ENCODE measurements at places on chromosomes 6 and 20.

DNA sequence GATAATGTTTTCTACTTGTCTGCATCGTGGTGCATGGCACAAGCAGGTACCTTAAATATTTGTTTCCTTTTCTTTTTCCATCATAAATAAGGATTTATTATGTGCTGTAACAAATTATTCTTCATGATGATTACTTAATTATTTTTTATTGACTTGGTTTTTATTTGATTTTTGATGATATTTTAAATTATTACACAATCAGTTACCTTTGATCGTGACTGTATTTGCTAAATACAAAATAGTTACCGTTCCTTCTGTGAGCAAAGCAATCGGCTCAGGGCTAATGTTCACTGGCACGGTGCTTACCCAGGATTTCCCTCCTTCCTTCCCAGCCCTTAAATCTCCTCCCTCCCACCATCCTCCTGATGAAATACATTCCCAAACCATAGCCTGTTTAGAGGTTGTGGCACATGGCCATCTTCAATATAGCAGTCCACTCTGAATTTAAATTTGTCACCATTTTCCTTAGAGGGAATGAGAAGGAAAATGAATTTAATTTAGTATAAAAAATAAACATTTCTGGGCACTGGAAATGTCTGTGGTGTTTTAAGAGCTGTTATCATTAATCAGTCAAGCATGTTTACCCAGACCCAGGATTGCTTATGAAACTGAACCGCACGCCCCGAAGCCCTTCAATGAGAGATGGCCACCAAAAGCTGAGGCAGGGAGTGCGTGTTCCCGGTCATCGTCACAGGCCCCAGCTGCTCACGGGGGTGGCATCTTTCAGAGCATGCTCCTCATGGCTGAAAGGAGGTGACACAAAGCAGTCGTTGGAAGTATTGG is 23.0 kb upstream of the EXOC2 start:
- no peak for DNase-seq

DNA sequence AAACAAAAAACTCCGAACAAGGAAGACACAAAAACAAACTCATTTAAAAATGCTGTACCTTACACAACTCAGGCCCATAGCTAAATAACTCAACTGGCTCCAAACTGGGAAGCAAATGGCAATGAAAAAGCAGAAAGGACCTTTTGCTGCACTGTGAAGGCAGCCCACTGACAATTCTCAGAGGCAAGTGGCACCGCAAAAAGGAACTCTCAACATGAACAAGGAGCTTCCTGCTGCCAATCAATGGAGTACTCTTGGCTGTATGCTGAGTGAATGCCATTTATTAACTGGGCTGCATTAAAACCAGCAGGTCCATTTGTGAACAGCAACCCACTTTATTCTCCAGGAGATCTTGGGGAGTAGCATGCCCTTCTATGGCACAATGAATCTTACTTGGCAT is 209.9 kb downstream of the PTPRK start:
- DNase-seq: no peak

GRCh38 chr6:135555550-135555949 is 58.0 kb upstream of the AHI1 start:
- no peak for DNase-seq

DNA sequence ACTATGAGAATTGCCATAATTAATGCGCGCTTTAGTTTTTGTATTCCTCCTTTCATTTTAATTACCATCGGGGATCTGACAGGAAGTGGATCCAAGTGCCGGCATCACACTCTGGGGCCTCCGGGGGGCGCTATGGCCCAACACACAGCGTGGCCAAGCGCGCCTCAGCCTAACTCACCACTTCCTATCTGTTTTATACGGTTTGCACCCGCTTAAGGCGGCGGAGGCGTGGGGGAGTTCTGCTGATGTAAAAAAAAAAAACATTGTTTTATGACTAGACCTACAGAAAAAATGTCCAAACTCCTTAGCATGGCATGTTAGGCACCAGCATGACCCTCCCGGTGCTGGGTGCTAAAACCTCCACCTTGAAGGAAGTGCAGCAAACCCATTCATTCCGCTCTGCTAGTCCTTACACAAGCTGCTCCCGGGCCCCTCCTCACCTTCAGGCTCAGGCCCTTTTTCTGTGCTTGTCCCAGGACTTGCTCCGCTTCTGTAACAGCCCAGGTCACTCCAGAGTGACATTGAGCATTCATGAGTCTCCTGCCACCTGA is 4.5 kb upstream of the EBF4 start:
- peak; percentile 69 for DNase-seq

DNA sequence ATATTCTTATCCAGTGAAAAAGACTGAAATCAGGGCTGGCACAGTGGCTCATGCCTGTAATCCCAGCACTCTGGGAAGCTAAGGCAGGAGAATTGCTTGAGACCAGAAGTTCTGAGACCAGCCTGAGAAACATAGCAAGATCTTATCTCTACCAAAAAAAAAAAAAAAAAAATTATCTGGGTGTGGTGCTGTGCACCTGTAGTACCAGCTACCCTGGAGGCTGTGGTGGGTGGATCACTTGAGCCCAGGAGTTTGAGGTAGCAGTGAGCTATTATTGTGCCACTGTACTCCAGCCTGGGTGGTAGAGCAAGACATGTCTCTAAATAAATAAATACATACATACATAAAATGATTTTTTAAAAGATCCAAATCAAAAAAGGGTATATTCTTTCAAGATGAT is 6.3 kb downstream of the CALHM6 start:
- DNase-seq: no peak

DNA sequence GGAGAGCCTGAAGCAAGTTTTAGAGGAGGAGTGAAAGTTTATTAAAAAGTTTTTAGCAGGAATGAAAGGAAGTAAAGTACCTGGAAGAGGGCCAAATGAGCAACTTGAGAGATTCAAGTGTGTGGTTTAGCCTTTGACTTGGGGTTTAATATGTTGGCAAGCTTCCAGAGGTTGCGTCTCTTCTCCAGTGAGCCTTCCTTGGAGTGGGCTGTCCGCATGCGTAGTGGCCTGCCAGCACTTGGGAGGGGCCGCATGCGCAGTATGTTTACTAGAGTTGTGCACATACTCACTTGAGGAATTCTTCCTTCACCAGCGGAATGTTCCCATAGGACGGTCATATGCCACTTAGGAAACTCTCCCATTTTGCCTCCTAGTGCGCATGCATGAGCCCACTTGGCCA is 235.2 kb downstream of the ALDH8A1 start:
- peak; percentile 88 for DNase-seq
